Stimulated activated CD8-positive, alpha-beta memory T cell treated with anti-CD3 and anti-CD28 coated beads, Interleukin-4, amount 100 ng/mL, for 1 hour (primary cell): ENCODE measurements at places on chromosomes 7 and 10.

- no peak for DNase-seq
Measured at GRCh38 chr10:70891627-70892026, 3.3 kb upstream of the PCBD1 start.

DNA sequence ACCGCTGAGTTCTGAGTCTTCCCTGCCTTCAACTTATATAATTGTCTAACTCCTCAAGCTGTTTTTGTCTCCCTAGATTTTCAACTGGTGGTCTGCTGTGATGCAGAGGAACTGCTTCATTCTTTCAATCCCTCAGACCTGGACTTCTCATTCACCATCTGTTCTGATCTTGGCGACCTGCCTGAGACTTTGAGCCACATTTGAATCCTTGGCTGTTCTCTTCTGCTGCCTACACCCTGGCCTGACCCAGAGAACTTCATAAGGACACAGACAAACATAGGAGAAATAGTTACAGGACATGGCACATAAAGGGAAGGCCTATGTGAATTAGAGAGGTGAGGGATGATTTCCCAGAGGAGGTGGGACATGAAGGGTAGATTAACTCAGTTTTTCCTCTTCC is 326.7 kb downstream of the PTEN start:
- no peak for DNase-seq

DNA sequence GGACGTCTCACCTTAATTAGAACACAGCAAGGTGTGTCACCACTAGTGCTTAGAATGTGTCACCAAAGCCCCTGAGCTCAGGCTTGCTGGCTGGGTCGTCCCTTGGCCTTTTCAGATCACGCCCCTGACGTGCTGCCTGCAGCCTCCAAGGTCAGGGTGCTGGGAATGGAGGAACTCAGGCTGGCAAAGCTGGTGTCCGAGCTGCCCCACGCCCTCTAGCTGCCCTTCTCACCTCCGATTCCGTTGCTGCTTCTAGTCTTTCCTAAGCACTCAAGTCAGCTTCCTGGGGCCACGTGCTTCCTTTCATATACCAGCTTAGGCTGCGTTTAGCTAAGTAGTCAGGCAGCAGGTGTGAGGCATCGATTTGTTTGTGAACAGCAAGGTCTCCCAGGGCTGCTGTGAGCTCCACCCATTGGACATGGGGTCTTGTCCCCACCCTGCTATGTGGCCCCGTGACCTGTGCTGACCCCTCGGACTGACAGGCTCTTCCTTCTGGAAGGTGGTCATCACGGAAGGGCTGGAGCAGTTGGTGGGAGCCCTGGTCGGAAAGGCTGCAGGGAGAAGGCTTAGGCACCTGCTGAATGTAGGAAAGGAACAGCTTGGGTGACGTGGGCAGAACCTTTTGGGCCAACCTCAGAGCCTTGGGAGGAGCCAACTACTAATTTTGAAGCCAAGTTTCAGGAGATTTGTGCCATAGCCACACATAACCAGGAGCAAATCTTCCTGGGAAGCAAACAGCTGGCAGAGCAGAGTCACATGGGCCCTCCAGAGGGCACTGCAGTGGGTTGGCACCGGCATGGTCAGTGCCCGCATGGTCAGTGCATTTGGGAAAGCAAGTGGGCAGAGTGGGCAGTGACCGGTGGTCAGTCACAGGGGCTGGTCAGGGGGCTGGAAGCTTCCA is 28.8 kb downstream of the VIPR2 start:
- DNase-seq, result no peak

DNA sequence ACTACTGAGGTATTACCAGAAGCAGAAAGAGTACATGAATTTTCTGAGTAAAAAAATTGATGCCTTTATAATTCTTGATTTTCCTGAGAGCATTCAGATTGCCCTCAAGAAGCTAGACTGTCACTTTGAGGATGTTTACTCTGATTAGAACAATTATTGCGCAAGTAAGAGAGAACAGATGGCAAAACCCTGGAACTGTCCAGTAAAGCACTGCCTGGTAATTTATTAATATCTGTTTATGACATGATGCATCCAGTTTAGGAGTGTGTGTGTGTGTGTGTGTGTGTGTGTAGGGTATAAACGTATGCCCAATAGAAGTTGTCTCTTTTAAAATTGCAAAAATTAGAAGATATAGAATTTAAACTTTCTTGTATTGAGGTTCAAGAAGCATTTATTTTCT is 379.7 kb downstream of the PHTF2 start:
- no peak for DNase-seq
